Activated CD8-positive, alpha-beta memory T cell treated with anti-CD3 and anti-CD28 coated beads for 1 hour (primary cell): ENCODE measurements at places on chromosomes 5 and 9.

- no peak for DNase-seq
Observed at GRCh38 chr5:10524376-10525123, 39.3 kb upstream of the ANKRD33B start.

GRCh38 chr9:120970244-120970643 lies 43.6 kb upstream of the TRAF1 start:
- no peak for DNase-seq

GRCh38 chr5:2039180-2039531 lies 156.4 kb upstream of the IRX4 start:
- no peak for DNase-seq

GRCh38 chr5:14187660-14188059 lies 44.5 kb downstream of the TRIO start:
- no peak for DNase-seq

GRCh38 chr5:93221-93980 lies 1.4 kb downstream of the PLEKHG4B start:
- DNase-seq, result no peak

GRCh38 chr5:121288781-121289180 lies 562.9 kb upstream of the FTMT start:
- no peak for DNase-seq

DNA sequence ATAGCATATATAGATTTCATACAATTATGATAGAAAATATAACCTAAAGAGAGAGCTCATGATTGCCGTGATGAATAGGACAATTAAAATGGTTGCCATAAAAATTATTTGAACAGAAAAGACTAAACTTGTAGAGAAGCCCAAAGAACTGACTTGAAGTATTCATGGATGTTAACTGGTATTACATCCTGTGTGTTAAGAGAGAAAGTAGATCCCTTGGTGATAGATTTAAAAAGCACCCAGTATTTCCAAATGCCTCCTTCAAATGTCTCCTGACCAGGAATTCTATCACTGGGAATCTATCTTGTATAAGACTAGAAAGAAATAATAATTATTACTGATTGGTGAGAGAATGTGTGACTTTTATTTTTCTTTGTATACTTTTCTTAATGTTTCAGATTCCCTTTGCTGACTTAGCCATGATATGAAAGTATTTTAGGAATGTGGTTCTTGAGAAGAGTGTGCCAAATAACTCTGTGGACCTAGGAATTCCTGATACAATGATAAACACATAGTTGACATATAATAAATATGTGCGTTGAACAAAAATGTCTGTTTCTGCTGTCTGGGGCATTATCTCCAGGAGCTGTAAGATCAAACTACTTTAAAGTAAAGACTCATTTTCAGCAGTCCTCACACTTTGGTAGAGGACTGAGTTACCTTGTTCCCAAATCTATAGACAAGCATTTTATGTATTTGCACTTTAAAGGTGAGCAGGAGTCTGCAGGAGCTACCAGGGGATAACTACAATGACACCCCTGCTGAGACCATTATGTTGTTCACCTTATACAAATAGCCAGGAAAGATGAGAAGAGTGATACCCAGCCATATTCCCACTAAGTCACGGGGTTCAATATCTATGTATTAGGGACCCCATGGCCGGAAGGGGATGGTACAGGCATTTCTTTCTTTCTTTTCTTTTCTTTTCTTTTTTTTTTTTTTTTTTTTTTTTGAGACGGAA lies 211.1 kb upstream of the TLE4 start:
- DNase-seq, result no peak

- DNase-seq, result no peak
Observed at GRCh38 chr5:80576383-80576782, 6.3 kb upstream of the ANKRD34B start.

DNA sequence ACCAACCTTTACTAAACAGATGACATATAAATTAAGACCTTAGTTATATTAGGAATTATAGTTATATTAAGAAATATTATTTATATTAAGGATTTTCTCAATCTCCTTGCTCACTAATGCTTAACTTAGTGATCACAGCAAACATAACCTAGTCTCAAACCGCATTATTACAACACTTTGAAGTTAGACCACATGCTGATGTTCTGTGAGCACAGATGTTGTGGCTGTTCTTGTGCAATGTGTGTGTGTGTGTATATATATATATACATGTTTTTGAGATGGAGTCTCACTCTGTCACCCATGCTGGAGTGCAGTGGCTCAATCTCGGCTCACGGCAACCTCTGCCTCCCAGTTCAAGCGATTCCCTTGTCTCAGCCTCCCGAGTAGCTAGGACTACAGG lies 20.5 kb downstream of the ELP1 start:
- no peak for DNase-seq

DNA sequence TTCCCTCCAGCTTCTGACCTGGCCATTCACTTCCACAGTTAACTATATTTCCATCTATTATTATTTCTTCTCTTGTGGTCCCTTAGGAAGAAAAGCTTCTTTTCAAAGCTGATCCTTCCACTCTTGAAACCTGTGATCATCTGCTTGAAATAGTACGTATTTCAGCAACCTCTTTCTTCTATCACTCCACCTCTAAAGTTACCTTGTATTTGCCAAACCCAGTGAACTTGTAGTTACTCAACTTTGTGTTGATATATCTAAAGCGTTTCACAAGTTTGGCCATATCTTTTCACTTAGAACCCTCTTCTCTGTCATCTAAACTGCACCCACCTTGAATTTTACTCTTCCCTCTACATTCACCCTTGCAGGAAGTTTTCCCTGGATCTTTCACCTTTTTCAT lies 173.8 kb upstream of the RAD23B start:
- DNase-seq, result no peak

GRCh38 chr5:34511481-34511880 lies 144.6 kb upstream of the RAI14 start:
- no peak for DNase-seq

DNA sequence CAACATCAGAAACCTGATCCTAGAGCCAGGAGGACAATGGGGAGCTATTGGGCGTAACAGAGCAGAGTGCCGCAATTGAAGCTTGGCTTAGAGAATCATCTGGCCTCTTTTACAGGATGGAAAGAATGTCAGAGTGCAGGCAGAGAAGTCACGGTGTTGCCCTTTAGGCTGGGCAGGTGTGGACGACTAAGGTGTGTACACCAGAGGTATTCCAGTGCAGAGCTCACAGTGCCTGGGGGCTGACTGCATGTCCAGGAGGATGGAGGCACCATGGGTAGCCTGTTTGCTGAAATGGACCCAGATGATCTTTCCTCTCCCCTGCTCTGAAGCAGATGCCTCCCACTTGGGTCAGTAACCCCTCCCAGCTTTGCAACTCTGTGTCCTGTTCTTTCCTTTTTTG lies 48.9 kb upstream of the TBC1D2 start:
- no peak for DNase-seq

- DNase-seq, result no peak
Observed at GRCh38 chr9:128190516-128191405, 611 bp downstream of the CIZ1 start.

- DNase-seq, result no peak
Observed at GRCh38 chr5:177131352-177132135, 2.0 kb upstream of the NSD1 start.

GRCh38 chr5:124825983-124826337 lies 79.5 kb upstream of the ZNF608 start:
- DNase-seq, result no peak

GRCh38 chr9:92324889-92325268 lies 271 bp downstream of the NOL8 start:
- no peak for DNase-seq

DNA sequence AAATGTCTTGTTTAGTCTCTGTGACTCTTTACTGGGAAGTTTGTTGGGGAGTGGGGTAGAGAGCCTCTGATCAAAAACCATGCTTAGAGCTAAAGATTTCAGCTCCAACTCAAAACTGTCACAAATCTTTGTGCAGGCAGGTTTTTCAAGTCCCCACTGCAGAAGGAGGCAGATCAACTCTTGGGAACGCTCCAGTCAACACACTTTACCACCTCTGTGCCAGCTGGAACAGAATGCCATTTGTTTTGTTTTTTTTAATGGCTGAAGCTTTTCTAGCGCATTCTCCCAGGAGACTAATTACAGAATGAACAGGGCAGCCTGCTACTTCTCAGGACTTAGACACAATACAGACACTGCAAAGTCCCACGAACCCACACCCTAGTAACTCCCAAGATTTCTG lies 17.9 kb upstream of the LHX6 start:
- no peak for DNase-seq

DNA sequence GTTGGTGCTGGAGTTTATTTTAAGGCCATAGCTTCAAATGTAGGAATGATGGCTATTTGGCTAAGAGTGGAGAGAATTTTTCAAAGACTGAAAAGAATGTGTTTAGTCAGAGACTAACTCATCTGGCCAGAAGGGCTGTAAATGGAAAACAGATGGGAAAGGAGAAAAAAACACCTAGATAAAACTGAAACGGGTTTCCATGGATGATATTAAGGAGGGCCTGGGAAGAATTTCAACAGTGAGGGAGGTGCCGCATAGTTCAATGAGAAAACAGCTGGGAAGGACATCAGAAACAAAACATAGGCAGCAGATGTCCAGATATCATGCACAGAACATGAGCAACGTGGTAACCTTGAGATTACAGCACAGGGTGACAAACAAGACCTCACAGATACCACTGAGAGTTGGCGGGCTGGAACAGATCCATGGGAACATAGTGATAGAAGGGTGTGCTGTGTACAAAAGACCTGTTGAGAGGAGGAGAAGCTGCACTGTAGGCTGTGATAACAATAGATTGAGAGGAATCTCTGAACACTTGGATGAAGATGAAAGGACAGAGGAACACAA lies 31.2 kb upstream of the RAD23B start:
- no peak for DNase-seq

DNA sequence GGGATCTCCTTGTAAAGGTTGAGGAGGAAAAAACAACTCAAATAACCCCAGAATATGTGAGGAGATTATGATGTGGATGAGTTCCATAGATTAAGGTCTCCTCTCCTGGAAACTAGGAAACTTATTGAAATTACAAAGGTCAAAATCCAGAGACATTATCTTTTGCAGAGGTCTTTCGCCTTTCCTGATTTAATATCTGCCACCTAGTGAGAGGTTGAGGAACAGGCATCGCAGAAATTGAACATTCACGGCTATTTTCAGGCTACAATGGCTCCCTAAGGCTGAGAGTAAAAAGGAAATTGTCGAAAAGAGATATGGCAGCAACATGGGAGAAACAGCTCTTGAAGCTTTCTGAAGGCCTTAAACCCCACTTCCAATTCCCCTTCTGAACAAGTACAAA lies 127.5 kb upstream of the PLCXD3 start:
- no peak for DNase-seq

DNA sequence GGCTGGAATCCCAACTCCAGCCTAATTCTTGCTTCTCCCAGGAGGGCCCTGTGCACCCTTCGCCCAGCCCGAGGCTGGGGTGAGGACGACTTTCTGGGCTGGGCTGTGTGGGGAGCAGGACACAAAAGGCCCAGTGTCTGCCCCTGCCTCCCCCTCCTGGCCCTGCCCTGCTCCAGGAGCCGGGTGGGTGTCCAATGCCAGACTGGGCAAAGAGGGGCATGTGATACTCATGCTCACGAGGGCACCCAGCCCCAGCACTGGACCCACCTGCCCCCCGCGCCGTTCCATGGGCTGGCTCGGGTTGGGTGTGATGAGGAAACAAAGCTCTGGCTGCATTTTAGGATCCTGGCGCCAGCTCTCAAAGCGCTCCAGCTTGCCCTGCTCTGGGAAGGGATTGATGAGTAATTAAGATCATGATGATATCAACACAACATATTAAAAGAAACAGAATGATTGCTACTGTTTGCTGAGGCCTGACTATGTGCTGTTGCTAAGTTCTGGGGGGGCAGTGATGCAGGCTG lies 30.7 kb downstream of the LHX2 start:
- DNase-seq, result no peak

- DNase-seq, result no peak
Observed at GRCh38 chr9:120890320-120891244, 13.6 kb upstream of the PHF19 start.

GRCh38 chr5:135999406-136000139 lies 29.2 kb upstream of the TGFBI start:
- no peak for DNase-seq

DNA sequence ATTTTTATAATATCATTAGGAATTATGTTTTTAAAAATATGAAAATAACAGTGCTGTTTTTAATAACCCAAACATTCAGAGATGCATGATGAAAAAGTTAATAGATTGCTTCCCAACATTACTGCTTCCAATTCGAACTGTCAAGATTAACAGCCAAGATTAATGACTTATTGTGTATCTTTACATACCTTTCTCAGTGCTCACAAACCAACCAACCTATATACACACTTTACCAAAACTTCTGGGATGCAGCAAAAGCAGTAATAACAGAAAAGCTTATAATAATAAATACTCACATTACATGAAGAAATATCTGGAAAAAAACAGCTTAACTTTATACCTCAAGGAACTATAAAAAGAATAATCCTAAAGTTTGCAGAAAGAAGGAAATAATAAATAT lies 82.1 kb downstream of the TMEM232 start:
- no peak for DNase-seq

GRCh38 chr5:60886158-60886557 lies 42.1 kb upstream of the ELOVL7 start:
- no peak for DNase-seq

GRCh38 chr5:71922584-71923106 lies 184.6 kb upstream of the MAP1B start:
- DNase-seq, result no peak

DNA sequence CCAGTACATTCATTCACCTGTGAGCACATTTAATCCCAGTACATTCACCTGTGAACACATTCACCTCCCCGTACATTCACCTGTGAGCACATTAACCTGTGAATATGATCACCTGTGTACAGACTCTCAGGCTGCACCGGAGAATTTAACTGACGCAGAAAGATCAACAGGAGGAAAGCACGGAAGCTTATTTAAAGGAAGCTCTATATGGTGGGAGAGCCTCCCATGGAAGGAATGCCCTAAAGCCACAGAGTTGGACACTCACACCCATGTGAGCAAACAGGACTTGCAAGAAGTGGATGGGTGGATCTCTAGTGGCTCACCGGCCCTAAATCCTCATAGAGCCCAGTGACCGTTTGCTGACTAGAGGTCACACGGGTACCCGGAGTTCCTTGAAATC lies 38.2 kb downstream of the TRIP13 start:
- DNase-seq, result no peak

GRCh38 chr5:148968311-148968710 lies 94.6 kb downstream of the SH3TC2 start:
- no peak for DNase-seq

GRCh38 chr9:127912296-127912695 lies 4.5 kb downstream of the ST6GALNAC4 start:
- DNase-seq, result no peak

- DNase-seq, result no peak
Observed at GRCh38 chr9:92520837-92521236, 15.0 kb downstream of the ECM2 start.
